Stimulated activated CD4-positive, alpha-beta T cell treated with anti-CD3 and anti-CD28 coated beads, Interleukin-4, amount 100 ng/mL, for 1 hour (primary cell): ENCODE measurements at places on chromosomes 6 and 20.

GRCh38 chr20:57847104-57847503 lies 137.3 kb upstream of the PMEPA1 start:
- no peak for DNase-seq

DNA sequence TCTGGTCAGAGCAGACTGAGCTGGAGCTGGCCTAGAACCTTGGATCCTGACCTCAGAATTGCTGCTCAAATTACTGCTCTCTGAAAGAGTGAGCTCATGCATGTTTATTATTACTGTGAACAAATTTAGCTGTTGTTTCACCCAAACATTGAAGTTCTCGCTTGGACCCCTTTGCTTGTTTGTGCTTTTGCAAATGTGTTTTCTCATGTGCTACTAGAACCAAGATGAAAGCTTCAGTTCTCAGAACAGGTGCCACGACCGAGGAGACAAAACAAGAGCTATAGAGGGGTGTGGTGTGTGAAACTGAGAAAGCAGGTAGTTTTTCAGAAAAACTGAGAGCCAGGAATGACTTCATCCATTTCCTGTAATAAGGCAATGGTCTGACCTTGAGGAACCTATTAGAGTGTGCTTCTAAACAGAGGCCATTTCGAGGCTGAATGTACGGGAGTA lies 50.0 kb upstream of the ESR1 start:
- no peak for DNase-seq

DNA sequence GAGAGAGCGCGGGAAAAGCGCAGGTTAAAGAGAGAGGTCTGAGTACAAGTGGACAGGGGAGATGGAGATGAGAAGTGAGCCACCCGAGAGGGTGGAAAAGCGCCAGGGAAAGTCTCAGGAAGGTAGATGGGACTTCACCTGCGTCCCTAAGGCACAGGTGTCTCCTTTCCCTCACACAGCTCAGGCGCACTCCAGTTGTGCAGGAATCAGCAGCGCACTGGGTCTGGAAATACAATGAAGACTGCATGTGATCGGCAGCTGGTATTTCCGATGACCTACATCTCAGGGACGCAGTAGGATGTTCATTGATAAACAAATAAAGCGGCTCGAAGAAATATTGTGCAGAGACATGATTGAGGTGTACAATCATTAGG lies 432 bp upstream of the KHDRBS2 start:
- no peak for DNase-seq

- DNase-seq = no peak
Observed at GRCh38 chr6:159157431-159157830, 11.8 kb upstream of the FNDC1 start.

- DNase-seq = no peak
Observed at GRCh38 chr6:157224178-157224950, 99.0 kb downstream of the TMEM242 start.

DNA sequence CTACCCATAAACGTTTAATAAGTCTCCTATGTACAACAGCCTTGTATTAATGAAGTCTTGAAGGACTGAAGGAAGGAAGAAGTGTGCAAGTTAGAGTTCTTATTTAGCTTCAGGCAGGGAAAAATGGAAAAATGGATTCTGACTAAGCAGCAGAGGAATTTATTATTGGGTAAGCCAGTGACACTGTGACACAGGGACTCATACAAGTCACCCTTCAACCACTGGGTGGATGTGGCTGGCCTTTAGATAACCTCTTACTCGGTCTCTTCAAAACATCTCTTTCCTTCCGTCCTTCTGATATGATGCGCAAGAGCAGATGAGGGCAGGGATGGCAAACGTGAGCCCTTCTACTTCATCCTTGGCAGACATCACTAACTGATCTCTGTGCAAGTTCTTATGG lies 145.6 kb downstream of the DHX35 start:
- no peak for DNase-seq

- no peak for DNase-seq
Observed at GRCh38 chr6:69294407-69294806, 502.4 kb downstream of the LMBRD1 start.

DNA sequence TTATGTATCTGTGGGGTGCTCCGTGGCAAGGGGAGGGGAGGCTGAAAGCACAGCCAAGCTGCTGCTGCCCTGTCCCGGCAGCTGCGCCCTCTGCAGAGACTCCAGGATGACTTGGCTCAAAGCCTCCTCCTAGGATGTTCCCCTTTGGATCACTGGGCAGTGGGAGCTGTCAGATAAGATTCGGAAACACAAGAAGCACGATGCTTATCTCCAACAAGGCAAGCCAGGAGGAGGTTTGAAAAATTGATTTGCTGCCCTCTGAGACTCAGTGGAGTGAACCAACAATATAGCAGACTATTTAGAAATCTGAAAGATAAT lies 776.4 kb downstream of the C6orf118 start:
- no peak for DNase-seq

DNA sequence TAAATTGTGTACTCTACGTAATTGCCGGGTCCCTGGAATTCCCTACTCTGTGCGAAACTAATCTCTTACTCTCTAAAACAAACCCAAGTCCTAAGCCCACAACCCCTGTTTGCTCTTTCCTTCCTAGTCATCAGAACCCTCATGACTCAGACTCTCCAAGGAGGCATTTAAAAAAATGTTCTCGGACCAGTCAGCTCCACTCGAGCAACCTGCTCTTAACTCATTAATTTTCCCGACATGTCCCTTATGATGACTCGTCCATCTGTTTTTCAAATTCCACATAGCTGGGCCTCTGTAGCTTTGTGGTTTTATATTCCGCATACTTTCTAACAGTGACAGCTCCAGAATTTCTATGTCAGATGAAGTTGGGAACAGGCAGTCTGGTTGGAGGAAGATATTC lies 2.6 kb upstream of the MUC22 start:
- no peak for DNase-seq

DNA sequence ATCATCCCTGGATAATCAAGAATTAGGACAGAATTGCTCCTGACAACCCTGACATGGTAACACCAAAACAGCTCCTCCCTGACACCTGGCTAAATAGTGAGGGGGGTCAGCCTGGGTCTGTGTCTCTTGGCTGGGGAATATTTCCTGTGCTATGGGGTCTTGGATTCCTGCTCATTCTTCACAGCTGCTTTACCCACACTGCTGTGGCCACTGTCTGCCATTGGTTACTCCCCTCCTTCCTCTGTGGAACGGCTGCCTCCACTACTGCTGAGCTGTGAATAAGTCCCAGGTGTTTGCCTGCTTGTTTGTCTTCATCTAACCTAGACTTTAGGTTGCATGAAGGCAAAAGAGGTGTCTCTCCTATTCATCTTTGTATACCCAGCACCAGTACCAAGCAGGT lies 33.9 kb upstream of the TXLNB start:
- DNase-seq = no peak
